Neural crest cell (in vitro differentiated cells): ENCODE measurements at places on chromosomes 11 and 22.

DNA sequence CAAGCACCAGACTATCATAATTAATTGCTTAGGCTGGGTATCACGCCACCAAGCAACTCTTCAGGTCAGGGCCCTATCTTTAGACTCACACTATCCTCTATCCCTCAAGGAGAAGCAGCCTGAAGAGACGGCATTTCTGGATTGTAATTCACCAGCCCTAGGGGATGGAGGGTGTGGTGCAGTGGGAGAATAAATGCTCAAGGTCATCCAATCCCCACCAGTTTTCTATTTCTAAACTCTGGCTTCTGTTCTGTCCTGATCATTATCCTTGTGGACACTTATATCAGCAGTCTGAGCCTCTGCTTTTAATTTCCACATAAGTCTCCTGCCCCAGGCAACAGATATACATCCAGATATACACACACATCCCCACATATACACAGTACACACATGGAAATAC, 13.1 kb upstream of the SIK2 start:
- DNase-seq, result no peak

GRCh38 chr11:6022956-6023355, 7.6 kb downstream of the OR56A1 start:
- DNase-seq, result no peak

DNA sequence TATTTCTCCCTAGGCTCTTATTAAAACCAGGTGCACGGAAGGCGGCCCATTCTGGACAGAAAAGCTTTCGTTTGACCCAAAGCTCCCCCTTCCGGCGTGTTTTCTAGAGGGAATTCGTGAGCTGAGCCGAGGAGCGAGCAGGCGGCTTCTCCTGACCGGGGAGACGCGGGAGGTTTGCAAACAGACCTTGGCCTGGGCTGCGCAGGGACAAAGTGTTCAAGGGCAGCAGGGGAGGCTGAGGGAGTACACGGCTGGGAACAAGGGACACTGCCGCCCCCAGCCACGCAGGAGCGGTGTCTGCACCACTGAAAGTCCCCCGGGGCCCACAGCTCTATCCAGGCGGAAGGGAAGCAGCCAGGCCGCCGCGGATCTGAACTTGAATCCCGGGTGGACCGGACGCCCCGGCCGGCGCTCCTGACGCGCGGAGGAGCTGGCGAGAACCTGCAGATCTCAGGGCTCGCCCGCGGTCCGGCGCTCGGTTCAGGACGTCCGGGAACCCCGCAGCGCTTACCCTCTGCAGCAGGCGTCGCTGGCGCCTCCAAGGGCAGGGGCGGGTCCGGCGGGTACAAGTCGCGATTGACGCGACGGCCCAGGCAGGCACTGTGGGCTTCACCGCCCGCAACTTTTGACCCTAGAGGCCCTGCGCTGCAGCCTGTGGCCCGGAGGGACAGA, 101.9 kb downstream of the WT1 start:
- peak; percentile 62 for DNase-seq

DNA sequence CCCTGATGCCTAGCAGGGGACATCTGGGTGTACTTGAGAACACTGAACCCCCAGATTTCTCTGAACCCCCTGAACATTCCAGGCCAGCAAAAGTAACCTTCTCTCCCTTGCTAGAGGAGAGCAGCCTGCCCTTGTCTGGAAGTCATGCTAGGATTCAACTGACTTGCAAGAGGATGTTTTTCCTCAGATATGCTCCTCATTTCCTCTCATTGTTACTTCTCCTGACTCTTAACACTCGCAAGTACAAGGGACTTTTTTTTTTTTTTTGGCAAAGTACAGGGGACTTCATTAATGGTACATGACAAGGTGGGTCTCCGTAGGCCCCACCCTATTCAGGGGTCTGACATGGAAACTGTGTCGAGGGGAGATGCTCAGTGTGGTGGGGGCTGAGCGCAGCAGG, 6.3 kb upstream of the MCHR1 start:
- DNase-seq, result no peak

GRCh38 chr22:34841331-34841771, 224.6 kb upstream of the ISX start:
- DNase-seq, result no peak

DNA sequence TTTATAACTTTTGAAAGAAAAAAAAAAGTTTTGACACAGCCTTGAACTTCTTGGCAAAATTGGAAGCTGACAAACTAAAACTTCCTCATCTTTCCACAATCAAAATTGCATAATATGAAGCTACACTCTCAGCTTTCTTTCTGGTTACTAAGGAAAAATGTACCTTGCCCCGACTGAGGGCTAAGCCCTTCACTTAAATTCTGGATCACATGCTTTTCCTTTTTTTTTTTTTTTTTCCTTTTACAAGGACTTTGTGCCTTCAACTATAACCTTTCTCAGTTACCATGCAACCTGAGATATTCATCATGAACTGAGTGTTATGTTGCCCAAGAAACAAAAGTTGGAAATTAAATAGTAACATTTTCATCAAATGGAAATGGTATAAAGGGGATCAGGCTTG, 188.5 kb upstream of the CARD18 start:
- DNase-seq, result no peak

DNA sequence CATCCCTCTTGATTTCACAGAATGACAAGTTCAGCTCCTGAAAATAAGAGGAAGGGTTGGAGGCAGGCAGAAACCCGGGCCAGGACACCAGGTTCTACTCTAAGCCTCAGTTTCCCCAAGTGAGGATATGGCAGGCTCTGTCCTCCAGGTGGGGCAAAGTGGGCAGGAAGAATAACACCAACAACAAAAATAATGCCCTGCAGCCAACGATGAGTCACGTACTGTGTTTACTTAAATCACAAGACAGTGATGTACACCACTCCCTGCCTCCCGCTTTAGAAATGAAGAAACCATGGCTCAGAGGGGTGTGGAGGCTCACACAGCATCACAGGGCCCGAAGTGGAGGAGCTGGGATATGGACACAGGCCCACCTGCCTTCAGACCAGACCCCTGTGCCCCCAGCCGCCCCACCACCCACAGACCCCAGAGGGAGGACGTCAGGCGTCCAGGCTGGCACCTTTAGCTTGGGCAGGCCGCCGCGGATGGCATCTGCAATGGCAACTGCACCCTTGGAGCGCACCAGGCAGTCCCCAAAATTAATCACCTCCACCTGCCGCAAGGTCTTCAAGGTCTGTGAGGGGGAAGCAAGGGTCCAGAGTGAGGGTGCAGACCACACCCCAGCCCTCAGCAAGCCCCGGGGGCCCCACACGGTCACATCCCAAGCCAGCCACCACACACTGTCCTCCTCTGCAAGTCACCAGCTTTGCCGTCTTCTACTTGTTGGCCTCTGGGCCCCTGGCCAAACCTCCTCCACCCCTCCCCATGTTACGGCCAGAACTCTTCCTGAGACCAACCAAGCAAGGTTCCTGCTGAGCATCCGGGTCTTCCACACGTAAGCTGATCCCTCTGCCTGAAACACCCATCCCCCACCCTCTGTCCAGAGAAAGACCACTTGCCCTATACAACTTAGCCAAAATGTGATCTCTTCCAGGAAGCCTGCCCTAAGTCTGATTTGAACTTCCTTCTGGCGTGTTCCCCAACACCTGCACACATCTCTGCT, 15.8 kb upstream of the CHADL start:
- no peak for DNase-seq

- no peak for DNase-seq
Measured at GRCh38 chr11:123314972-123315371, 115.1 kb upstream of the GRAMD1B start.

DNA sequence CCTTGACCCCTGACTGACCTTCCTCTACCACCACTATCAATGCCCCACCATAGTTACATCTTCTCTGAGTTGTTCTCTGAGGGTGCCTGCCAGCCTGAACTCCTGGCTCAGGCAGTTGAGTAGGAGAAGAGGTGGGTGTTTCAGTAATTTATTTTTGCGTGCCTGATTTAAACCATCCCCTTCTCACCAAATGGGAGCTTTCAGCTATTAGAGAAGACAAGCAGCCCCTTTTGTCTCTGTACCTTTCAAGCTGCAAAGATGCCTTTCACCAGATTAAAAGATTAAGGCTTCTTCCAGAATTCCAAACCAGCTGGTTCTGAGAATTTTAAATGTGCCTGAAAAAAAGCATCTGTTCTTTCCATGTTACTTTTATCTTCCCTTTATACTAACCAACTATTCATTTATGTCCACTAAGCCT, 223.8 kb downstream of the FAM76B start:
- no peak for DNase-seq

- DNase-seq, result no peak
Measured at GRCh38 chr22:28788601-28789000, 11.8 kb downstream of the XBP1 start.

DNA sequence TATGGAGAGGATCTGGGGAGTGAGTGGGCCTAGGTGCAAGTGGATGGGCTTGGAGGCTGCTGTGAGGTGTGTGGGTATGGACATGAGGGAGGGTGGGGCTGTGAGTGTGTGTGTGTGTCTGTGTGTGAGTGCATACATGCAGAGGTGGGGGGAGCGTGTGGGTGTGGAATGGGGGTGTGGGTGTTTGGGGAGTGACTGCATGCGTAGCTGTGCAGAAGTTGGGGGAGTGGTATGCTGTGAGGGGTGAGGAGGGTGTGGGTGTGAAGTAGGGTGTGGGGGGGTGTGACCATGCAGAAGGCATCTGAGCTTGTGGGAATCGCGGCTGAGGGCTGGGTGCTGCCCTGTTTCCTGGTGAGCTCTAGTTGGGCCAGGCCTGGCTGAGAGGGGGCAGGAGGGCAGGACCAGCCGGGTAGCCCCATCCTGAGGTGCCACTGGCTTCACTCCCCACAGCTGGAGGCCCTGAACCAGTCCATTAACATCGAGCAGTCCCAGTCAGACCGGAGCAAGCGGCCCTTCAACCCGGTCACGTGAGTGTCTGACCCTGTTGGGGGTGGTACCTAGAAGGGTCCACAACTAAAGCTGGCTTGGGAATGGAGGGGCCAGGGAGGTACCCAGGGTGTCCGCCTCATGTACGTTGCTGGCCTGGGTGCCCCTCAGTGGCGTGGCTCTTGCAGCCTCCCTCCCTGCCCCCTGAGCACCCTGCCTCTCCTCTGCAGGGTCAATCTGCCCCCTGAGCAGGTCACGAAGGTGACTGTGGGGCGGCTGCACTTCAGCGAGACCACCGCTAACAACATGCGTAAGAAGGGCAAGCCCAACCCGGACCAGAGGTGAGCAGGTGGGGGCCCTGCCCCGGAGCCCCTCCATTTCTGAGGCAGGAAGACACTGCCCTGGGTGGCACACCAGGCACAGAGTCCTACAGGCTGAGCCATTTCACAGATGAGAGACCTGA, 16.5 kb downstream of the TMEM258 start:
- no peak for DNase-seq

- no peak for DNase-seq
Measured at GRCh38 chr22:37204045-37204655, 8.1 kb downstream of the SSTR3 start.

DNA sequence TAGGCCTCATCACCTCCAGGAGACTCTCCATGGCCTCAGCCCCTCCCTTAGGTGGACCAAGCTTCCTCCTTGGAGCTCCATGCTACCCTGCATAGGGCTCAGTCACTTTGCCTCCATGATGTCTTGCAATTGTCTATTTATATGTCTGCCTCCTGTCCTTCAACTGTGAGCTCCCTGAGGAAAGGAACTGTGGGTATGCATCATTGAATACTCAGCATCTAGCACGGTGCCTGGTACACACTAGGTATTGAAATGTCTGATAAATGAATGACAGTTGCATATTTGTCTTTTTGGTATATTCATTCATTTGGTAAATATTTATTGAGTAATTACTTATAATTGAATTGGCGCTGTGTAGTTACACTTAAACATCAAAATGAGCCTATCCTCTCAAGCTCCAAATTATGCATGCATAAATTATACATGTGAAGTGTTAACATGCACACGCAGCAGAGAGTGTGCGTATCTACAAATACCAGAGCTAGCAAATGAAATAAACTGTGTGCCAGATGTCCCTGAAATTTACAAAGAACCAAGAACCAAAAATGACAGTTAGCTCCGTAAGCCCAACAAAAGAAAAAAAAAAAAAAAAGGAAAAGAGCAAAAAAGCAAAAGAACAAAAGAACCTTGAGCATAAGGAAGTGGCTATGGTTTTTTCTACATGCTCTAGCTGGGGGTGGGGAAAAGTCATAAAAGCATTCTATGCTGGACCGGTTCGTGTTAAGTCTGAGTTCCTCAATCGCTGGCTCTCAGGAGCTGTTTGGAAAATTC, 25.2 kb downstream of the GRAP2 start:
- no peak for DNase-seq

- DNase-seq, result no peak
Measured at GRCh38 chr11:95266751-95267374, 35.9 kb upstream of the SESN3 start.

DNA sequence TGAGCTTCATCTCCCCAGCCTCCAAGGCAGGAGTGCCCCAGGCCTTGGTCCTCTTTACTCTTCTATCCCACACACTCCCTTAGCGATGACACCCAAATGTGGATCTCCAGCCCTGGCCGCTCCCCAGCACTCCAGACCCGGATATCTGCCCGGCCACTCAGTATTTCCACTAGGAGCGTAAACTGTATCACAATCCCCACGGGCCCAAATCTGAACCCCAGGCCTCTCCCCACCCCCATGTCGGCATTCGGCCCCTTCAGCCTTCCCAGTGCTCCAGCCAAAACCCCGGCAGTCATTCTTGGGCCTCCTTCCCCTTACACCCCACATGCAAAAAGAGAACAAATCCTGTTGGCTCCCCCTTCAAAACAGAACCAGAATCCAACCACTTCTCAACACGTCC, 20.8 kb downstream of the WNT11 start:
- no peak for DNase-seq

DNA sequence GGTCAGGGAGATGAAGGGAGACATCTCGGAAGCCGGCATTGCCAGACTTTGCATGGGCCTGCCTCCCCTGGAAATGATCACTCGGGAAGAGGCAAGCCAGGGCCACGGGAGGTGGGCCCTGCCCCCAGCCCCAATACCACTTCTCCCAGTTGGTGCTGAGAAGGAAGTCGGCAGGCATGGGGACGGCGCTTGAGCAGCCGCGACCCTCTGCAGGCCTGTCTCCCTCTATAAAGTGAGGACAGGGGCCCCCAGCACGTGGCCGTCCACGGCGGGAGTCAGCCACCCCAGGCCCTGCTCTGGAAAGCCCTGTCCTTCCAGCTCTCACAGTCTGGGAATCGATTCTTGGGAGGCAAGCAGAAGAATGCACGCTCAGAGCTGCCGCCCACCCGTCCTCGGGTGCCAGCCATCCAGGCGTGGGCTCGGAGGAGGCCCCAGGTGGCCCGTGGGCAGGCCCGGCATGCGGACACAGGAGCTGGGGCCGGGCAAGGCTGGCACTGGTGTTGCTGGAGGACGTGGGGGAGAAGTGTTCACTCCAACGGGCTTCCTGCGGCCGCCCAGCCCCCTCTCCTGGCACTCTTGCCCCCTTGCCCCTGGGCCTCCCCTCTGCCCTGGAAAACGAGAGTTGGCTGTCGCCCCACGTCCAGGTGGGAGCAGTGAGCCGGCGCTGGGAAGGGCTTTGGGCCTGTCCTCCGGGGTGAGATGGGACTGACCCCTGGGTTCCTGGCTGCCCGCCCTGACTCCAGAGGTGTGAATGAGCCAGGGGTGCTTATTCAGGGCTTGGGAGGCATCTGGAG, 77.5 kb downstream of the CACNA1I start:
- DNase-seq, result no peak
